ENCODE measurements at places on chromosomes 5 and 9.

DNA sequence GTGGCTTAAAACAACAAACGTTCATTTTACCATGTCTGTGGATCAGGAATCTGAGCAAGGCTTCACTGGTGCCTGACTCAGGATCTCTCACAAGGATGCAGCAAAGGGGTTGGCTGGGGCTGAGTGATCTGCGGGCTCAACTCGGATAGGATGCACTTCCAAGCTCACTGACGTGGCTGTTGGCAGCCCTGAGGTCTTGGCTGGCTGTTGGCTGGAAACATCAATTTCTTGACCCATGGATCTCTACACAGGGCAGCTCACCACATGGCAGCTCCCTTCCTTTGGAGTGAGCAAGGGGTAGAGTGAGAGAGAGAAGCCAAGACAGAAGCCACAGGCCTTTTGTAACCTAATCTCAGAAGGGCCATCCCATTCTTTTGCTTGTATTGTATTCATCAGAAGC, 202.1 kb downstream of the NXNL2 start:
- no peak for DNase-seq

DNA sequence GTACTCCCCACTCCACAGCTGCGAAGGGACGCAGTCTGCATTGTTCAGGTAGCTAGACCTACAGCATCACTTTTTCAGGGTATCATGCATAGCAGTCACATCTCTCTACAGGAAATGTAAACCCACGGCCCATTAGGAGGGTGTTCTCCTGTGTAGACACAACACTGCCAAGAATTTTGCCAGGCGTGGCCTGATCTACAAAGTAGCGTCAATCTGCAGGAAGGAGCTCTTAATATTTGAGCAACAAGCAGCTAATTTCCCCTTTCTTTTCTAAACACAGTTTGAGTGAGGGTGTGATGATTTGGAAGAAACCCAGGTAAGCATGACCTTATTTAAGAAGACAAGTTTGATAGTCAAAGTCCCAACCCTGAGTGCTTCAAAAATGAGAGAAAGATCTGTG, 419.0 kb downstream of the GADD45G start:
- DNase-seq, result no peak

DNA sequence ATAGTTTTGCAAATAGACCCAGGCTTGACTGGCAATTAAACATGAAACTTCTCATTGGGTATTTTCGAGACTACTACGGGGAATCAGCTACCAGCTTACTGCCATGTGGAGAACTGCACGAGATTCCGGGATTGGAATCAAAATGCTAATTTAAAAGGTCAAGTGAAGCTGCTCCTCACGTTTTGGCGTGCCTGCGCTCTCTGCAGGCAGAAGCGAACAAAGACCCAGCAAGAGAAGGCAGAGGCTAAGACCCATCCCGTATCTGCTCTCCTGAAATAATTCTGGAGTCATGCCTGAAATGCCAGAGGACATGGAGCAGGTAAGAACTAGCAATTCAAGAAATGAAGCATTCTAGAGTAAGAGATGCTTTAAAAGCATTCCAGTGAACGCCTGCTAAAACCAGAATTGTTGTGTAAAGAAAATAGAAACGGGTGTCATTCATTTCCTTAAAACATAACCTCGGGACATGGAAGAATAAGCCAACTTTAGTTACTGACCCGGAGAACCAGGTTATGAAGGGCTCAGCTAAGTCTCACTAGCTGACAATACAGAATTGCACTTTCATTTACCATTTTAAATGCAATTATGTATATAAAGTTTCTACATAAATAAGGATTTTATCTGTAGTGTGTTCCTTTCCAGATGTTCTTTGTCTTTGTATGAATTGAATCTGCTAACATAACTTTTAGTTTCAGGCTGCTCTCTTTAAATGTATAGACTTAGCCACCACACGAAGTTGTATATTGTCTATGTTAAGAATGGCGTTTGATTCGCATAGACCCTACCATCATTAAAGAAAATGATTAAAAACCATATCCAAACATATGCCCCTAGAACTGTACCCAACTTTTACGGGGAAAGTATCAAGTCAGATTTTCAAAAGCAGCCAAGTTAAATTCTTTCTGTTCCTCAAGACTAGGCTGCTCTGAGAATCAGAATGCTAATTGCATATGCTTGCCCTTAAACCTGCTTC, 2.0 kb upstream of the MAT2B start:
- DNase-seq, result peak; percentile 74

DNA sequence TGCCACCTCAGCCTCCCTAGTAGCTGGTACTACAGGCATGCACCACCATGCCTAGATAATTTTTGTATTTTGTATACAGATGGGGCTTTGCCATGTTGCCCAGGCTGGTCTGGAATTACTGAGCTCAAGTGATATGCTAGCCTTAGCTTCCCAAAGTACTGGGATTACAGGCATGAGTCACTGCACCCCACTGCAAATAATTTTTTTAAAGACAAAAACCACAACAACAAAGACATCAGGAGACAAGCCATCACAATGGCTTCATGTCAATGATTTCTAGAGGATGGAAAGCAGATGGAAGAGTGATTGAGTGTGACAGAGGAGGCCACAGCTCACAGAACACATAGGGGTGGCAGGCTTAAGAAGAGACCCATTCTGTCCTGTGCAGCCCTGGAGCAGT, 97.9 kb upstream of the PCSK1 start:
- no peak for DNase-seq

DNA sequence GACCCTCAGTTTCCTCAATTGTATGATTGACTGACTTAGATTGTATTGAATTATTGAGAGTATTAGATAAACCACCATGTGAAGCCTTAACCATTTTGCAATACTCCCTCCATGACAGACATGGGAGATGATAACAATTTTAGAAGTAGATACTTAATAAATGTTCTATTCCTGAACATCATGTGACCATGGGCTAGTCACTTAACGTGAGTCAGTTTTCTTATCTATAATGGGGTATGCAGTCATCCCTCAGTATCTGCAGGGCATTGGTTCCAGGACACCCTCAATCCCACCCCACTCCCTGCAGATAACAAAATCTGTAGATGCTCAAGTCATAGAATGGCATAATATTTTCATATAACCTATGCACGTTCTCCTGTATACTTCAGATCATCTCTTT, 31.0 kb downstream of the SNX18 start:
- no peak for DNase-seq

DNA sequence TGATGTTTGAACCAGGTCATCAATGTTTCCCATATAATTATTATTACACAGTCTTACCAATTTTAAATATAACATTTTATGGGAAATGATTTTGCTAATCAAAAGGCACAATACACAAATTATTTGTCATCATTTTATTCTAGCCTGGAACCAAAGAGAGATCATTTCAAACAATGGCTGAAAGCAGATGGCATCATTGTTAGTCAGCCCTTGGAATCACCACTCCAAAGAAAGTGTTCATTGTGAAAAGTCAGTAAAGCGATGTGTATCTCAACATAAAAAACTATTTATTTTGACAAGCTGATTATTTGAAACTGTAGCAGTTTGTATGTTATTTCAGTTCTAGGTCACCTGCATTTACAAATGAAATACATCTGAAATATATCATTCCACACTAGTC, 1068.7 kb downstream of the CDH12 start:
- no peak for DNase-seq

DNA sequence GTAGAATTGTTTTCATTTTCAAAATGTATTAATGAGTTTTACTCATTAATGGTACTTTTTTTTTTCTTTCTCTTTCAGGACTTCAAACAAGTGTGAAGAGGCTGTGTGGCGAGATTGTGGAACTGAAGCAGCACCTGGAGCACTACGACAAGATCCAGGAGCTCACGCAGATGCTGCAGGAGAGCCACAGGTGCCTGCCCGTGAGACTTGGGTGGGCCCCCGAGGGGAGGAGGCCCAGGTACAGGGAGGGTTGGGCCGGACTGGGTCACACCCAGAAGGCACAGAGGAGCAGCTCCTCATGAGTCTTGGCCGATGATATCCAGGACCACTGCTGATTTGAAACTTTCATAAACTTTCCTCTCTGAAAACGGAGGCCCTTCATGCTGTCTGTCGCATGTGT, 35.6 kb downstream of the CEP72 start:
- DNase-seq, result no peak

DNA sequence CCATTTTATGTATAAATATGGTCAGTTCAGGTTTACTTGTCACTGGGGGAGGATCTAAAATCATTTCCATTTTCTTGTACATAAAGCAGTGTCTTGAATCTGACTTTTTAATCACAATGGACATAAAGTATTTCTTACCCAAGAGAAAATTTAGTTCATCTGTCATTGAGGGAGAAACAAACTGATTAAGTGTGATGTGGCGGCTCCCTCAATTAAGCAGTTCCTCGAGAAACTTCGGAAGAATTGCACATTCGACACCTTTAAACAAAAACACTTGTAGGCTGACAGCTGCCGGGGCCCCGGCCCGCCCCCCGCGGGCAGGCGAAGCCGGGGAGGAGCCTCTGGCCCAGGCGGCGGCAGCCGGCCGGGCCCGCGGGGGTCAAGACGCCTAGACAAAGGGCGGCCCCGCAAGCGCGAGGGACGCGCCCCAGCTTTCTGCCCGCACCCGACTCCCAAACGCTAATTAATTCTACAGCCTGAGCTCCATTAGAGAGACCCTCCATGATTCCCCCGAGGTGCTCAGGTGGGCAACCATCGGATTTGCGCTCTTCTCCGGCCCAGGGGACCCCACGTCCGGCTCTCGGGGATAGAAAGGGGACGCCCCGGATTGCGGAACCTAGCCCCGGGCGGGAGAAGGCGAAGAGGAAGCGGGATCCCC, 750 bp downstream of the TRIM36 start:
- DNase-seq, result peak; percentile 83

DNA sequence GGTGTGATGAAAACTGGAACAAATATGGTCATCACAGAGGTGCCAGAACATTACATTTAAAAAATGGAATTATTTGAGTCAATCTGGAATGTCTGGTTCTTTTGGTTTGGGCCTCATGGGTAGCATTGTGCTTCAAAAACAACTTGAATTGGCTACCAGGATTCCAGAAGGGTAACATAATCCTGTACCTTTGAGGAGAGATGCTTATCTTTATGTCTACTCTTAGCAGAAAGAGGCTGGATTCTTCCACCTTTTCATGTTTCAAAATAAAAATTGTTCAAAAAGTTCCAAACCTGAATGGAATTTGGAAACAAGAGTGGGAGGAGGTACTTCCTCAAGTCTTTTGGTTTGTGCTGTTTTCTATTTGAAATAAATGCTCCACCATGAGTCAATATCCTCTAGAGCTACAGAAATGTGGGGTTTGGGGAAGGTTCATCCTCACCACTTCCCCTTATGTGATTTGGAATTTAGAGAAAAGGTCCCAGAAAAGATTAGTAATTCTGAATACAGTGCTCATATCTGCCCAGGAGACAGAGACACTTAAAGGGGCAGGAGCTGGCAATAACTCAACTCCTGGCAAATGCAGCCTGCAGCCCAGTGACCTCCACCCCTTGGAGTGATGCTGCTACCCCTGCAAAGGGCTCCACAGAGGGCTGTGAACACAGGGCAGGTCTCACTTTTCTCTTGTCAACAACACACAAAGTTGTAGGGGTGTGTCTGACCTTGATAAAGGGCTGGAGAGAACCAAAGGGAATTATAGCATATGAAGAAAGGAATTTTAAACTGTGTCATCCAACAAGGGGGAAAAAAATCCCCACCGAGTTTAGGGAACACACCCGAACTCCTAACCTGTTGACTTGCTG, 272.8 kb downstream of the CWC27 start:
- no peak for DNase-seq

DNA sequence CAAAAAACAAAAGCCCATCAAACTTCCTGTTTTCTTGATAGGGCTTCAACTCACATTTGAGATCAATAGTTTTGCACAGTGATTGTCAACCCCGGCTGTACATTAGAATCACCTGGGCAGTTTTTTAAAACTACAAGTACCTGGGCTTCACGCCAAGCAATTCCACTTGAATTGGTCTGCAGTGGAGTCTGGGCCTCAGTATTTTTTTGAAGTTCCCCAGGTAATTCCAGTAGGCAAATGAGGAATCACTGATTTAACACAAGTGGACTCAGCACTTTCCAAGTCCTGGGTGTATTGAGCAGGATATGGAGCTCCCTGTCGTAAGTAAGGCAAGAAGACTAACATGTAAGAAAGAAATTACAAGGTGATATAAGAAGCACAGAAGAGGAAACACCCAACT, 14.8 kb upstream of the SMIM15 start:
- DNase-seq, result no peak

GRCh38 chr9:6590772-6591384, 54.7 kb downstream of the GLDC start:
- no peak for DNase-seq

DNA sequence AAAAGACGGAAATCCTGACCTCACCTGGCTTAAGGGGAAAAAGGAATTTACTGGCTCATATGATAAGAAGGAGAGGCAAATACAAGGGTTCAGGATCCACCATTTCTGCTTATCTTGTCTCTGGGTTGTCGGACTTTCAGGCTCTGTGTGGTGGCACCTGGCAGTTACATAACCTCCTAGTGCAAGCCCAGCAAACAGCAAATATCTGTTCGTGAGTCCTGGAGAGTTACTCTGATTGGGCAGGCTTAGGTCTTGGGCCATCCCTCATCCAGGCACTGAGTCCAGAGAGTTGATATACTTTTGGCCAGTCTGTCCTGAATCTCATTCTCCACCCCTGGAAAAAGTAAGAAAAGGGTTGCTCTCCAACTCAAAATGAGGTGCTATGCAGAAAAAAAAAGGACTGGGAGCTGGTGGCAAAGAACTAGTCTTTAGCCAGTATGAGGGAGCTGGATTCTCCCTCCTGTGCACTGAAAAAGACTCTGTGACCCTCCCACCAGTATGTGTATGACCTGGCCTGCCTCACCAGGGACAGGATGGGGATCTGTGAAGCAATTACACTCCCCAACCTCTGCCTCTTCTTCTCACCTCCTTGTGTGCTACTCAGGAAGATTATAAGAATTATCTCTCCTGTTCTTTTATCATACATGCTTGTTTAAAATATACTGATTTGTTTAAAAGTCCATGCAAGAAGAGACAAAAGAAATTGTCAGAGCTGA, 282.9 kb downstream of the ARHGAP26 start:
- no peak for DNase-seq

GRCh38 chr9:32928912-32929311, 72.5 kb downstream of the APTX start:
- DNase-seq, result no peak

- DNase-seq, result peak; percentile 31
These were observed 5.8 kb upstream of the FPGS start for GRCh38 chr9:127796852-127797370.

DNA sequence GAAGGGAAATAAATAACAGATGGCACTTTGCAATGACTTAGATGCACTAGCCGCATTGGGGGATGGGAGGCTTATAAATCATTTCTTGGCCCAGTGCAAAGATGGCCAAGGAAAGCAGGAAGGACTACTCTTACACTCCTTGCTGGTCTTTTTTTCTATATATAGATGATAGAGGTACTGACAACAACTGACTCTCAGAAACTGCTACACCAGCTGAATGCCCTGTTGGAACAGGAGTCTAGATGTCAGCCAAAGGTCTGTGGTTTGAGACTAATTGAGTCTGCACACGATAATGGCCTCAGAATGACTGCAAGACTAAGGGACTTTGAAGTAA, 1.7 kb downstream of the CCNG1 start:
- no peak for DNase-seq

GRCh38 chr9:83935276-83935935, 14.2 kb upstream of the KIF27 start:
- peak; percentile 81 for DNase-seq

Measured in neural progenitor cell (in vitro differentiated cells).